ENCODE measurements at places on chromosomes 7 and 10. TPM values are rescaled to one million over a fixed set of nuclear protein-coding genes. Genes with fewer than 3 reads are reported as not detected.

The LIPM gene
- not detected for total RNA-seq

The COPG2 gene
- total RNA-seq = 29.3 TPM

The ADK gene
- 82.3 TPM for total RNA-seq

The SYNPO2L gene
- total RNA-seq = 0.11 TPM

The TEX47 gene
- not detected for total RNA-seq

The EPHB4 gene
- 64.2 TPM for total RNA-seq

All from lung (tissue), 17 donors.